ENCODE measurements at places on chromosomes 16 and 17.

- peak; percentile 35 for DNase-seq
Measured at GRCh38 chr17:78665952-78666920, 89.0 kb upstream of the DNAH17 start.

- peak; percentile 5 for DNase-seq
Measured at GRCh38 chr17:32927724-32928585, at the start of gene TMEM98. TMEM98 (plus strand) TSS chr17:32928153; CDS start chr17:32931529, 3,376 bp downstream.

- peak; percentile 64 for DNase-seq
Measured at GRCh38 chr16:88759245-88759975, 25.6 kb downstream of the PIEZO1 start.

GRCh38 chr17:30219833-30220232, 15.7 kb downstream of the SLC6A4 start:
- no peak for DNase-seq

DNA sequence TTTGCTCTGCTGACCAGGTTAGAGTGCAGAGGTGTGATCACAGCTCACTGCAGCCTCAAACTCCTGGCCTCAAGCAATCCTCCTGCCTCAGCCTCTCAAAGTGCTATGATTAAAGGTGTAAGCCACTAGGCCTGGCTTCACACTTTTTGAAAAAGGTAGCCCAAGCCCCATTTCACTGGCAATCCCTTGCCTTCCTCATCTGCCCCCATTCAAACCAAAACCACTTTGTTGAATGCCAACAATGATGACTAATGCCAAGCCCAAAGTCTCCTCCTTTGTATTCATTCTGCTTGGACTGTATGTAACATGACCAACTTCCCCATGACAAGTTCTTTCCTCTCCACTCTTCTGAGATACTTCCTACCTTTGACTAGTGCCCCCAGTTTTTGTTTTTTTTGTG, 33.1 kb downstream of the N4BP1 start:
- DNase-seq, result no peak

Measured in stimulated activated CD4-positive, alpha-beta T cell treated with anti-CD3 and anti-CD28 coated beads, Interleukin-4, amount 100 ng/mL, for 1 hour (primary cell).